ENCODE measurements at places on chromosomes 5 and 9.

DNA sequence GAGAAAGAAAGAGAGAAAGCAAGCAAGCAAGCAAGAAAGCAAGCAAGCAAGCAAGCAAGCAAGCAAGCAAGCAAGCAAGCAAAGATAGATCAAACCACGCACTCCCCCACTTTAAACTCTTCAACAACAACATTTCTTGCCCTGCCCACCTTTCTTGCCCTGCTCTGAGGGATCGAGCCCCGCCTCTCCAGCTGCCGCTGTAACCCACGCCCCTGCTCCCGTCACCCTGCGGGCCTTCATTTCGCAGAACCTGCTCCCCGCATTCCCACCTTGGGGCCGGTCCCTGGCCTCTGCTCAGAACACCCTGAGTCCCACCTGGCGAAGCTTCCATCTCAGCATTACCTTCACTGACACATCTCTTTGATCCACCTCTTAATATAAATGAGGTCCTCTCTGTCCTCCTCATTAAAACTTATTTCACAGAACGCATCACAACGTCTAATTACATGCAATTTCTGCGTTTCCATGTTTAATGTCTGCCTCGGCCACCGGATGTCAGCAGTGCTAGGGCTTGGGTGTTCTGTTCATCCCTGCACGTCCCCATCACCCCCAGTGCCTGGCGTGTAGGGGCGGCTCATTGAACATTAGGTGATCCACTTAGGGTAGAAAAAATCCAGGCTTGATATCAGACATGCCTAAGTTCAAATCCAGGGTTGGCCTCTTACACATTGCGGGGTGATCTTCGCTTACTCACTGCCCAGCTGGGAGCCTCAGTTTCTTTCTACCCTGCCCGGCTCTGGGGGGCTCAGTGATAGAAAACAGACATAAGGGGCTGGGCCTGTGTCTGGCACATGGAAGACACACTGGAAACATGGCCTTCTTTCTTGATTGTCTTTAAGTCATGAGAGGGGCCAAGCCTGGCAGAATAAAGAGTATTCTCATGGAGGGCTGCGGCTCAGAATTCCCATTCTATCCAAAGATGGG lies 187.6 kb downstream of the DAB2IP start:
- DNase-seq, result no peak

DNA sequence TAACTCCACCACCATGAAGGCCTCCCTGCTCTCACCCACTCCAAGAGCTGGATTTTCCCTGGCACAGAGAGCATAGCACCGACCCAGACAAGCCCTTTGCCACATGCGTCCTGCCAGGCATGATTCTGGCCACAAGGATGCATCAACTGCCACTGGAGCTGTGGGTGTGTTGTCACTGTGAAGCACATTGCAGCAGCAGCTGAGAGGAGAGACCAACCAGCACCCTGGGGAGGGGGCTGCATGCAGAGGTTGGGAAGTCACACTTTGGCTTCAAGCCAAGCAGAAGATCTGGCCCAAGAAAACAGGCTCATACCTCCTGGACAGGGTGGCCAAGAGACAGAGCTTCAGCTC lies 22.6 kb upstream of the PTGES start:
- no peak for DNase-seq

GRCh38 chr9:113901221-113901688 lies 25.1 kb downstream of the ZNF618 start:
- no peak for DNase-seq

- no peak for DNase-seq
These were observed 268.6 kb downstream of the FER start for GRCh38 chr5:109016300-109016699.

- DNase-seq, result no peak
These were observed 173.2 kb upstream of the OR13F1 start for GRCh38 chr9:104330841-104331240.

Measured in tibial artery (tissue), 4 donors.